ENCODE measurements at places on chromosomes 7 and 10.

GRCh38 chr7:88357294-88357693 is 50.6 kb upstream of the STEAP4 start:
- DNase-seq, result no peak

DNA sequence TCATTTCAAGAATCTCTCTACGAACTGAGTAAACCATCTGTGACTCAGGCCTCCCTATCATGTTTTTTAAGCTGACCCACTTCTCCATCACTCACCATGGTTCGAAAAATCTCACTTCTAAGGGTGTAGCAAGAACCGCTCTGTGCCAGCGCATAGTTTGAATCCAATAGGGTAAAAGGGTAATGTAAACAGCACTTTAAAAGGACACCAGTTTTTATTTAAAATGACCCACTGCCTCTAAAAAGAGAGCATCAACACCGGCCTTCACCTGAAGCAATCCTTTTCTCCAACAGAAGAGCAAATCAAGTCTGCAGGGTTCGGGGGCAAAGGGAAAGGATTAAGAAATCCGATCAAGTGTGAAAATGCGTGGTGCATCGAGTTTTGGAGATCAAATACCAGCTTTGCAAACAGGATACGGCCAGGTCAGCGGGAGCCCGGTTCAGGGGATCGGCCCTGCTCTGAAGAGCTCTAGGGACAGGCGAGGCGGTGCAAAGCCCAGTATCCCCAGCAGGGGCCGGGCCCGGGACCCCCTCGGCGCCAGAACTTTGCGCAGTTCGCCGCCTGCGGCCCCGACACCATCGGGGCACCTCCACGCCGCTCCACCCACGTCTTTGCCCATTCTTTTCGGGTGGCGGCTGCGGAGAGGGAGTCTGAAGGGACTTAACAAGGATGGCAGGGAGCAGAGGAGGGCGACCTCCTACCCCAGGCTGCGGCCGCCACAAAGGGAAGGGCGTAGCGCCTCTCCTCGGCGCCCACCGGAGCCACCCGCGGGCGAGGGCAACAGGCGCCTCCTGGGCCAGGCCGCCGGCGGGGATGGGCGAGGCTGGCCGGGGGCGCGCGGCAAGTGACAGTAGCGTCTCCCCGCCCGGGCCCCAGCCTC is 842 bp downstream of the NMT2 start:
- DNase-seq, result peak; percentile 51

DNA sequence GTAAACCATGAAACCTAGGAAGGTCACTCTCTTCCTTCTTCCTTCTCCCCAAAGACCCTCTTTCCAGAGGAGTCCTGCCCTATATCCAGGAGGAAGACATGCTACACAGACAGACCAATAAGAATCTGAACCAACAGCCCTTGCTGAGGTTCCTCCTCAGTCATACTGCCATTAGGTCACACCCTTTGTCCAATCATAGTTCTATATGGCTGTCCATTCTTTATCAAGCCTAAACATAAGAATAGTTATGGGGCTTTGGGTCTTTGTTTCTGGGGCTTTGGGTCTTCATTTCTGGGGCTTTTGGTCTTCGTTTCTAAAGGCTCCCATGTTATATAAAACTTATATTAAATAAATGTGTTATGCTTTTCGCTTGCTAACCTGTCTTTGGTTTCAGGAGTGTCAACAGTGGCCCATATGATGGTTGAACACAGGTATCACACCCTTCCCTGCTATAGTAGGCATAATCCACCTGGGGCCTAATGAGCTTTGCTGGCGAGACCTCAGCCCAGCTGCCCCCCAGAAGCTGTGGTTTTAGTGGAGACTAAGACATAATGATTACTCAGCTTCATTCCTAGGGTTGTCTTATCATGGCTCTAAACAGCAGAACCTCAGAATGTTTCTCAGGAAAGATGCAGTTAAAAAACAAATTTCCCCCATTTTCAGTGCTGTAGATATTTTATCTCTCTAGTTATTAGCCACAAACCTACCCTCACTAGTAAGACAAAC is 91.6 kb downstream of the ELMO1 start:
- no peak for DNase-seq

DNA sequence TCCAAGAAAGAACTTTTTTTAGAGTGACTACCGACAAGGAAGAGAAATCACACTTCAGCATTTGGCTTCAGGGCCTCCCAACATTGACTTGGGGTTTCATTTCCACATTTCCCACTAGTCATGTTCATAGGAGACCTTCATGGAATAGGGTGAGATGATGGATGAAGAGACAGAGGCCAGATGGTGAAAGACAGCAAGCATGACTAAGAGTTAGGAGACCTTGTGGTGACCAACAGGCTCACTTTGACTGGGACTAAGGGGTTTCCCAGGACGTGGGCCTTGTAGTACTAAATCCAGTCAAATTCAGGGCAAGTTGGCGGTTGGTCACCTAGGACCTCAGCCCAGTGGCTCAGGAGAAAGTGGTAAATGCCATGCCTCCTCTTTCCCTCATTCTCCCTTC is 3.0 kb upstream of the GIMAP5 start:
- no peak for DNase-seq

DNA sequence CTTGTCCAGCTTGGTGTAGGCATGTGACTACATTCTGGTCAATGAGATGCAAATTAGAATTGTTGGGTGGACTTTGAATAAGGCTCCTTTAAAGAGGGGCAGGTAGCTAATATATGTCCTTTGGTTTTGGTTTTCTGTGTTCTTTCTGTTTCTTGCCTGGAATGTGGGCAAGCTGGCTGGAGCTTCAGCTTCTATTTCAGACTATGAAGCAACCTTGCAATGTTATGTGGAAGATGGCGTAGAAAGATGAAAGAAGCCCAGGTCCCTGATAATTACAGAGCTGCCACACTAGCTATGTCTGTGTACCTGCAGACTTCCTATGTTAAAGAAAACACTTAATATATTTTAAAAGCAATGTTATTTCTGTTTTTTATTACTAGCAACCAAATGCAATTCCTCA is 46.2 kb downstream of the NEURL1 start:
- DNase-seq, result no peak

DNA sequence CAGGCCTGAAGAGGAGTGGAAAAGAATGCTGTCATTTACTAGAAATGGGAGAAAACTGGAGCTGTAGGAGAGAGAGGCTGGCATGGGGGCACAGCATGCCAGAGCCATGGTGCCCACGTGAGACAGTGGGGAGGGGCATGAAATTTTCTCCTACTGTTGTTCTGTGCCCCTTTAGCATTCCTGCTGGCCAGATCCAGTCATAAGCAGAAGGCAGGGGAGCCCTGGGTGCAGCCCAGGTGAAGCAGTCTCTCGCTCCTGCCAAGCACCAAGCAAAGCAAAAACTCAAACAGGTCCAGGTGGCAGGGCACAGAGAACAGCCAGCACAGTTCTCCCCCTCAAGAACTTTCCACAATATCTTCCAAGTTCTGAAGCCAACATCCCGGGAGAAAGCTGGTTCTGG is 383.2 kb downstream of the TCERG1L start:
- no peak for DNase-seq

All from CD4-positive, alpha-beta T cell treated with Interleukin-4 for 4 hours (primary cell).